Activated naive CD8-positive, alpha-beta T cell treated with anti-CD3 and anti-CD28 coated beads, Interleukin-2, amount 10 ng/mL, durations not matched to agents 7 days and 5 days (primary cell): ENCODE measurements at places on chromosomes 5 and 9. TPM values are rescaled to one million over a fixed set of nuclear protein-coding genes. Genes with fewer than 3 reads are reported as not detected.

The IFNB1 gene
- total RNA-seq, result 0.61 TPM

The TTLL11 gene
- 3.9 TPM for total RNA-seq

- no peaks in the 10 kb centered on the region for H3K27me3 ChIP-seq
- no peak for DNase-seq
- no peak overlapping the region for H3K4me3 ChIP-seq
- H3K36me3 ChIP-seq, result peaks cover 37% of the 10 kb centered on the region
- H3K27ac ChIP-seq, result no peak overlapping the region
Measured at GRCh38 chr9:120446671-120447070, 133.3 kb downstream of the CDK5RAP2 start.

GRCh38 chr9:99464568-99464967 is 242.5 kb downstream of the SEC61B start:
- peaks cover 9% of the 10 kb centered on the region for H3K27me3 ChIP-seq
- no peaks in the 10 kb centered on the region for H3K36me3 ChIP-seq
- H3K4me3 ChIP-seq, result no peak overlapping the region
- no peak for DNase-seq
- H3K4me1 ChIP-seq, result no peaks in the 10 kb centered on the region
- H3K27ac ChIP-seq, result no peak overlapping the region

DNA sequence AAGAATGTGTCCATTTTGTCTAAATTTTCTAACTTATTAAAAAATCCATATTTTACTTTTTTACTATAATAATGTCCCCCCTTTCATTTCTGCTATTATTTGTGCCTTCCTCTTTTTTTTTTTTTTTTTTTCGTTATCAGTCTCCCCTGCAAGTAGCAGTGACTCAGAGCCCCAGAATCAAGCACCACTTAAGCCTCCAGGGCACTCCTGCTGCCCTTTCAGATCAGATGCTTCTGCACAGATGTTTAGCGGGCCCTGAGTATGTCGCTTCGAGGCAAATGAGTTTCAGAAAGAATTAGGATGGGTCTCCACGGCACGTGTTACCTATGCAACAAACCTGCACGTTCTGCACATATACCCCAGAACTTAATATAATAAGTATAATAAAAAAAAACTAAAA is 11.7 kb downstream of the MED7 start:
- DNase-seq, result no peak
- H3K4me1 ChIP-seq, result peaks cover 31% of the 10 kb centered on the region

- no peak for DNase-seq
- H3K27ac ChIP-seq, result no peak overlapping the region
- no peaks in the 10 kb centered on the region for H3K27me3 ChIP-seq
Measured at GRCh38 chr9:130780865-130781504, 54.1 kb upstream of the ABL1 start.

- peaks cover 22% of the 10 kb centered on the region for H3K27me3 ChIP-seq
- no peak overlapping the region for H3K4me3 ChIP-seq
- H3K4me1 ChIP-seq, result peaks cover 17% of the 10 kb centered on the region
Measured at GRCh38 chr9:95344735-95345325, 27.3 kb upstream of the FANCC start.

DNA sequence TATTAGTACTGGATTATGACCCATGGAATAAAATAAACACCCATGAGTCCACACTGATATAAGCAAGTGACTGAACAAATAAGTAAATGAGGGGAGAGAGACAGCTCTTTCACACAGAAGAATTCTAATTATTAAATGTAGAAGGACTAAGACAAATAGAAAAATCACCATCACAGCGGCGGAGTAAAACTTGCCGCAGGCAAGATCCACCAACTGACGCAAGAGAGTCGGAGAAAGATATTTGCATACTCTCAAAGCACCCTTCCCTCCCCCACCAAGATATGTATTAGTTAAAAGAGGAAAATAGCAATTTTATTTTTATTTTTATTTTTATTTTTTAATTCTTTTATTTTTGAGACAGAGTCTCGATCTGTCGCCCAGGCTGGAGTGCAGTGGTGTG is 14.6 kb upstream of the N4BP3 start:
- peaks cover 9% of the 10 kb centered on the region for H3K4me1 ChIP-seq
- peaks cover 4% of the 10 kb centered on the region for H3K27me3 ChIP-seq
- H3K27ac ChIP-seq, result no peak overlapping the region
- no peak overlapping the region for H3K4me3 ChIP-seq

DNA sequence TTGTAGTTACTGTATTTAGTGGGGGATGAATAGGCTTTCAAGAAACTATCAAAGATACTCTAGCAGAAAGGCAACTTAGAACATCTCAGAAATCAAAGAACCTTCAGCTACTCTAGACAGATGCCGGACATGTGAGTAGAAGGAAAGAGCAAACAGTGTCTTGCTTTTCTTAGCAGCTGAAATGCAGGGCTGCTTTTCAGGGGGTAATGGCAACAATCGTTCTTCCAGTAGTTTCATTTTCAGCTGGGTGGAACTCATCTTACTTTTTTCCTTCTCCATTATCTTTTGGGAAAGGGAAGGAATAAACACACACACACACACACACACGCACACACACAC is 281.6 kb downstream of the CRB2 start:
- peaks cover 44% of the 10 kb centered on the region for H3K4me1 ChIP-seq
- peaks cover 2% of the 10 kb centered on the region for H3K36me3 ChIP-seq
- H3K27ac ChIP-seq, result peak overlapping the region; percentile 71
- H3K27me3 ChIP-seq, result peaks cover 37% of the 10 kb centered on the region
- peak overlapping the region; percentile 84 for H3K4me3 ChIP-seq

DNA sequence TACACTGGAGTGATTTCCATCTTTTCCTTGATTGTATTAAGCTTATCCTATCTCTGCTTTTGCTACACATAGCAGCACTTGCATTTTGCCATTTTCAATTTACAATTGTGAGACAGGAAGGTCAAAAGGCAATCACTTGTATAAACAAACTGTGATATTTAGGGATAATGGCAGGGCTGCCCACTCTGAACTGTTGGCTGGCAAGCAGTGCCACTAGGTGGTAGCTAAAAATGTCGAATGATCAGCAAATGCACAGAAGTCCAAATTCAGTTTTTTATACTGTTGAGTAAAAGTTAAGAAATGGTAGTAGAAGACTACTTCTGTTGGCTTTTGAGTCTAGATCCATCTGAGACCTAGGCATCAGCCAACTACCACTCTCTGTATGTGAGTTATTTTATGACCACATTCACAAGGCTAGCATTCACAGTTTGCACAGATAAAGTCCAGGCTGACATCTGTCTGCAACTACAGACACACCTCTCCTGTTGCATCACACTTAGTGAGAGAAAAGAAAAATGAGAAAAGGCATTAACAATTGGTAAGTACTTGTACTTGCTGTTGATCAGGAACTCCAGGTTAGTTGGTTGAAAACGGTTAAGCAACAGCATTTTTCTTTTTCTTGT is 108.8 kb upstream of the ASTN2 start:
- no peak overlapping the region for H3K4me3 ChIP-seq
- no peaks in the 10 kb centered on the region for H3K36me3 ChIP-seq
- no peak overlapping the region for H3K27ac ChIP-seq
- DNase-seq, result no peak

- no peak for DNase-seq
- H3K4me3 ChIP-seq, result no peak overlapping the region
- no peak overlapping the region for H3K27ac ChIP-seq
Measured at GRCh38 chr9:7452378-7452777, 347.2 kb downstream of the DMAC1 start.

- H3K4me3 ChIP-seq, result peak overlapping the region; percentile 98
- H3K36me3 ChIP-seq, result peaks cover 17% of the 10 kb centered on the region
- peaks cover 70% of the 10 kb centered on the region for H3K4me1 ChIP-seq
- no peaks in the 10 kb centered on the region for H3K27me3 ChIP-seq
- peak overlapping the region; percentile 89 for H3K27ac ChIP-seq
Measured at GRCh38 chr5:131254741-131255140, 9.1 kb upstream of the CDC42SE2 start.
